ENCODE measurements at places on chromosomes 11 and 22.

DNA sequence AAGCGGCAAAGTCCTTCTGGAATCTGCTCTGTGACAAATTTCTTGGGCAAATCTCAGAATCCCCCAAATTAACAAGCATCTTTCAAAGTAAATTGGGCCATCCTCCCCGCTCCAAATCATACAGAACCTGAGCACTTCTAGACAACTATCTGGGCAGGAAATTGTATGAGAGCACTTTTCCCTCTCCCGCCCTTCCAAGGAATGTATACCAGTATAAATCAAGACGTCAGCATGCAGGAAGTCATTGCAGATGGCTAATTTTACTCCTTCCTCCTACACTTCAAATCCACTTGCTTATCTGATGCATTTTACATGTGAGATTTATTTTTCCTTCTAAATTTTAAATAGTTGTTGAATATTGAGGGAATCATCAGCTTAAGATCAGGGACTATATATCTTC lies 52.1 kb downstream of the NTM start:
- no peak for DNase-seq

GRCh38 chr11:82998697-82999096 lies 73.0 kb downstream of the RAB30 start:
- no peak for DNase-seq

DNA sequence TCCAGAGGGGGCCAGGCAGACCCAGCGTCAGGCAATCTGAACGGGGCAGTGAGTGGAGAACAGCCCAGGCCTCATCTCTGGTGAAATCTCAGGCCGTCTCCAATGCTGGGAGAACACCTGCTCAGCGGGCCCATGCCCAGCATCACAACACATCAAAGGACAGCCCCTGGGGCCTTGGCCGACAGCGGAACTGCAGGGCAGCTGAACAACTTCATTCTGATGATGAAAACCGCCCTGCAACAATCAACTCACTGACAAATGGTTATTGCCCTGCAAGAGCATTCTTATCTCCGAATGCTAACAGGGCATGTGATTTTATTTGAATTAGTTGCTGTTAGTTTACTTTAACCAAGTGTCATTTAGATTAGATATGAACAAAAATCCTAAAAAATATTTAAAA lies 14.6 kb downstream of the CELSR1 start:
- DNase-seq: no peak

GRCh38 chr11:93817426-93818348 lies 32.7 kb downstream of the VSTM5 start:
- no peak for DNase-seq

DNA sequence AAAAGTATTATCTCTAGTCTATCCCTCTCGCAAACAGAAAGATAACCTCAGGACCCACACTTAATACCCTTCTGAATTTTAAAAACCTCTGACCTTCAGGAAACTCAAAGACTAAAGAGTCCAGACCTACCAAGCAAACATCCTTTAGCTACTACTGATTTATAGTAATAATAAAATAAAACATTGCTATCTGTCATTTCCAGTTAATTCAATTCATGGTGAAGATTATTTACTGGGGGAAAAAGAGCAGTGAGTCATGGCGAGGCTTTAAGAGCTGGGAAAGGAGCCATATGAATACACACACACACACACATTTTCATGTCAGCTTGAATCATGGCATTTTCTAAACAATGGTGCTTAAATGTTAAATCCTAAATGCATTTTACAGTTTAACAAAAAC lies 87.1 kb downstream of the FAM76B start:
- DNase-seq: no peak

GRCh38 chr22:21080435-21081137 lies 34.8 kb downstream of the LRRC74B start:
- no peak for DNase-seq

DNA sequence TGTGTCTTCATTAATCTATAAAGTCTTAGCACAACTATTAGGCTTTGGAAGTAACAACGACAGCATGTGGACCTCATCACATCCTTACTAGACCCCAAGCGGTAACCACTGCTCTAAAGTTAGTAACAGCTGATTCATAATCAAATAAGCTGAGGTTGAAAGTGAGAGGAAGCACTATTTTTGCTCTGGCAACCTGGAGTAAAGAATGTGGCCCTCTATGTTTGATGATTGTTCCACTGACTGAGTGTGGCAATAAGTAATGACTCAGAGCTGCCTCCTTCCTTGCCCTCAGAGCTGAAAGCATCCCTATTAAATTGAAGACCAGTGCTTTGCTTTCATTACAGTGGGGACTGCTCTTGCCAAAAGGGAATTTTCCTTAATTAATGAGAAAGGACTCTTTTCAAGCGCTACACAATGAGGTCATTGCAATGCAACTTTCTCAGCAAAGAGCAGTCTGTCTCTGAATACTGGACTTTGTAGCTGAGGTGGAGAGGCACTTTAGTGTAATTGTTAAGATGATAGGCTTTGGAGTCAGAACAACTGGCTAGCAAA lies 906.1 kb upstream of the RAG2 start:
- peak; percentile 37 for DNase-seq

GRCh38 chr11:121479698-121480238 lies 27.0 kb upstream of the SORL1-AS1 start:
- no peak for DNase-seq

GRCh38 chr11:73872749-73873357 lies 3.8 kb downstream of the COA4 start:
- no peak for DNase-seq

- no peak for DNase-seq
These were observed 60.4 kb downstream of the LARGE2 start for GRCh38 chr11:45982656-45983470.

DNA sequence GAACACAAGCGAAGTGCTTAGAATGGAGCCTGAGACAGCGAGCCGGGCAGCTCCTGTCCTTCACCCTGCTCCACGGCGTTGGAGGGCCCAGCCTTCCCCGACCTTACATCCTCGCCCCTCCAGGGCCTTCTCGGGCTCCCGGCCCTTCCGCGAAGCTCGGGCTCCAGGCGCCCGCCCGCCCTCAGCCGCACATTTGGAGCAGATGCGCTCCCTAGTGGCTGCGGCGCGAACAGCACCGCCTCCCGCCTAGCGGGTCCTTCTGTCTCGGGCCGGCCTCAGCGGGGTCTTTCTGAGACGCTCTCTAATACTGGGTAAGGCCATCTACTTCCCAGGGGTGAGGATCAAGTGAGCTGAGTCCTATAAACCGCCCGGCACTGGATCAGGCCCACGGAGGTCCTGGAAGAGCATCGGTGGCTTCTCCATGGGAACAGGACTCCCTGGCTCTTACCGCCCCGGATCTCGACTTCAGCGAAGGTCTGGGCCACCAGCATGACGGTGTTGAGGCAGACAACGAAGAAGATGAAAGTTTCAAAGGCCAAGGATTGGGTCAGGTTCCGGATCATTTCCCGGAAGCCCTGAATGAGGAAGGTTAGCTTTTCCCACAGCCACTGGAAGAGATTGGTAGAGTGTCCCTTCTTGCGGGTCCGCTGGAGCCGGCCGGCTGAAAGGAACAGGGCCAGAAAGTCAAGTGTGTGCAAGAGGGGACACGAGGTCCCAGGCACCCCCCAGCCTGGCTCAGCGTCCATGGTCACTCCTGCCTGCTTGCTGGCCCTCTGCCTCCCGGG lies 3.7 kb downstream of the CATSPER1 start:
- peak; percentile 94 for DNase-seq

GRCh38 chr11:45374130-45374529 lies 88.0 kb upstream of the SYT13 start:
- DNase-seq: no peak

- DNase-seq: no peak
These were observed 25.2 kb downstream of the CLMP start for GRCh38 chr11:123169821-123170220.

DNA sequence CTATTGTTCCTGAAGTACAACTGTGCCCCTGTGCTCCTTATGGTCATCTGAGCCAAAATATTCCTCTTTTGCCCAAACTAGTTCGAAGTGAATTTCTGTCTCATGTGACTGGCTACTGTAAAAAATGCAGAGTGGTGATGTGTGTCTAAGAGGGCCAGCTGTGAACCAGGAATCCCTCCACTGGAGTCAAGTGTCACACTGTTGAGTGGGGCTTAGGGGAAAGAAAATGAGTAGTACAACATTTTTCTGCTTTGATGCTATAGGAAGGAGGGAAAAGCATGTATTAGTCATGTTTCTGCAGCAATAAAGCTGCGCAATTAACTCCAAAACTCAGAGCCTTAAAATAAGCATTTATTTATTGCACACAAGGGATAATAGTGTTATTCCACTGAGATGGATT lies 39.8 kb upstream of the HMGXB4 start:
- DNase-seq: no peak

GRCh38 chr22:49044776-49045175 lies 782.9 kb downstream of the BRD1 start:
- no peak for DNase-seq

DNA sequence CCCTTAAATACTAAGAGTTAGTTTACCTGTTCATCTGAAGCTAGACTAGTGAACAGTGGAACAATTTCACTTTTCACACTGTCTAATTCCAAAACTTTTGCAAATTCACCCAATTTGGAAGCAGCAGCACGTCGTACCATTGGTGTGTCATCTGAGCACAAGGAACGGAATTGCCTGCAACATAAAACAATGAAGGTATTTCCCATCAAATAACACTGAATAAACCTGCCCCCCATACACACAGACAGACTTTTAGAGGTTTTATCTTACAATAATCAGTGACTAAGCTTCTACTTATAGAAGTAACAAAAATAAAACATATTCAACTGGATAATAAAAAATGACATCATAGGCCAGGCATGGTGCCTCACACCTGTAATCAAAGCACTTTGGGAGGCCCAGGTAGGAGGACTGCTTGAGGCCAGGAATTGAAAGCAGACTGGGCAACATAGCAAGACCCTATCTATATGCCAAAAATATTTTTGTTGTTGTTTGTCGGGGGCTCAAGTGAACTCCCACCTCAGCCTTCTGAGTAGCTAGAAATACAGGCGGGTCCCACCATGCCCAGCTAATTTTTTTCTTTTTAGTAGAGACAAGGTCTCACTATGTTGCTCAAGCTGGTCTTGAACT lies 6.3 kb downstream of the PPP2R1B start:
- no peak for DNase-seq

- DNase-seq: no peak
These were observed 2.4 kb downstream of the OR5A2 start for GRCh38 chr11:59423835-59424234.

DNA sequence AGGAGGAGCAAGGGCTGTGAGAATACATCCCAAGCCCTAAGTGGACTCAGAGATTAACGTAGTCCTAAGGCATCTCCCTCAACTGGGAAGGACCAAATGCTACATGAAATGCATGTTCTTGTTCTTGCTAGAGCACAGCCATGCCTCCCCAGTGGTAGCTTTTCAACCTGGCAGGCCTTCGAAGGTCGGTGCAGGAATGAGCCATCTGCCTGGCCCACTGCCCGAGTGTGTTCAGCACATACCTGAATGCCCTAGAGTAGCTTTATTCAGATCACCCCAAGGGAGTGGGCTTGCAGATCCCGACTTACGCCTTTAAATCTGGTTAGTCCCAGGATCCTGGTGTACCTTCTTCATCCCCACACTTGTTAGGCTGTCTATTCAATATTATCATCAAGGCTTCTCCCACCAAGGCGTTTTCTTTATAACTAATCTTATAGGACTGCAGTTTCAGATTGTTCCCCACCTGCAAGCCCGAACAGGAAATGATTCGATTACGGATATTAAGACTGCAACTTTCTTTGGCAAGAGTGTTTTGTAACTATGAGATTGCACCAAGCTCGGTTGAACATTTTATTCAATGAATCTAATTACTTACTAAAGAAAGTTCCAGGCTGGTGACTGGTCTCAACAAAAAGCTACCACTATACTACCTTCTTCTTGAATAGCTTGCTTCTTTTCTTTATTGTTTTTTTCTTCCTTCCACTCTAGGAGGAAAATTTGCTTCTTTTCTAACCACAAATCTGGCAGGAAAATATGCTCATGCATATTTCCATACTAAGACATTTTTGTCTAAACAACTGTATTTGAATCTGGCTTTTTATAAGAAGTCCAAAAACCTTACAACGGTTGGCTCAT lies 115.6 kb downstream of the SGSM3 start:
- DNase-seq: no peak

DNA sequence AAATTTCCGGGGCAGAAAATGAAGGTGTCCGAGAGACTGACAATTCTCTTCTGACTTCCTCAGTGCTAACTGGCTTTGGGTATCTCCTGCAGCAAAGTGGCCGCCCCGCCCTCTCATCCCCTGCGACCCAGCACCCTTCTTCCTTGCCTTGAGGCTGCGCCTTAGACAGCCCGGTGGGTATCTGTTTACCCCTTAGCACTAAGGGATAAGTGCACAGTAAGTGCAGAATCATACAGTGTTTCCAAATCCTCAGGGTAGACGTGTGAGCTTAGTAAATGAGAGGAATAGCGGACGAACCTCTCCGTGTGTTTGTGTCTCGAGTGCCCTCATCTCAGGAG lies 368 bp upstream of the CHORDC1 start:
- no peak for DNase-seq

DNA sequence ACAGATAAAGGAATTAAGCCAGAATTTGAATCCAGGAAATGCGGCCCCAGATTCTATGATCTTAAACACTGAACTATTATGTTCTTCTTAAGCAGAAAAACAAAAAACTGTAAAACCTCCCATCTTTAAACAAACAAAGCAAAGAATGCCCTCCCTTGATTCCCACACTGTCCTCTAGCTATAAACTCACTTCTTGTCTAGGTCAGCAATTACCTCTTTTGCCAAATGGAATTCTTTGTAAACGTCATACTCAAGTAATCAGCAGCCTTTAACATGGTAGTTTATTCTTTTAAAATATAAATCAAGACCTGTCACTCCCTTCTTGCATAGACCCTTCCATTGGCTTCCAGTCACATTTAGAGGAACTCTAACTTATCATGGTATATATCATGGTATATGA lies 958.9 kb upstream of the CNTN5 start:
- no peak for DNase-seq

DNA sequence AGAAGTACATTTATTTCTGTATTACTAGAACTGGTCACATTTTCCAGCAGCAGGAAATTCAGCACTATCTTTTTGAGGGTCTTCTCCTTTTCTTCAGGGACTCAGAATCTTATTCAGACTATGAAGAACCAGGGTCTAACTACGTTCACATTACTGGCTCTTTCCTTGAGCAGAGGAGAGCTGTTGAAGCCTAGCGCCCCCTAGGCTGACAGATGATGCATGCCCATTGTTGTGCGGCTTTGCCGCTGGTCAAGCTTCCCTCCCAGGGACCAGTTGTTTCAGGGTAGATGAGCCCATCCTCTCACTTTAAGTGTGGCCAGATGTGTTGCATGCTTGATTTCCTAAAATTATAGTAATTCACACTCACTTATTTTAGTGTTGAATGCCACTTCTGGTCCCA lies 168.2 kb upstream of the PDGFD start:
- no peak for DNase-seq

- DNase-seq: no peak
These were observed 66.7 kb upstream of the CSNK2A3 start for GRCh38 chr11:11419747-11420146.
